ENCODE measurements at places on chromosomes 6 and 20.

DNA sequence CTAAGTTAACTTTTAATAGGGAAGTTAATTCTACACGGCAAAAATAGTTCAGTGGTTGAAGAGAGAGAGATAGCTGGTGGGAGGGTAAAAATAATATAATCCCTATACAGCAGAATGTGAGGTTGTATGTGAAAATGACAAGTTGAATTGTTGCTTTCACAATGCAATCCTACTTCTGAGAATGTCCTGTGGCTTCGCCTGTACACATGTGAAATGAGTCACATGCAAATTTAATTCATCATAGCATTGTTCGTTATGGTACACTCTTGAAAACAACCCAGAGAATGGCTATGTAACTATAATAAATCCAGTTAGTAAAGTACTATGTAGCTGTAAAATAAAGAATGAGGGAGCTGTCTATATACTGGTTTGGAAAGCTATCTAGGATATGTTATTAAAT, 46.0 kb upstream of the HINT3 start:
- DNase-seq: no peak

DNA sequence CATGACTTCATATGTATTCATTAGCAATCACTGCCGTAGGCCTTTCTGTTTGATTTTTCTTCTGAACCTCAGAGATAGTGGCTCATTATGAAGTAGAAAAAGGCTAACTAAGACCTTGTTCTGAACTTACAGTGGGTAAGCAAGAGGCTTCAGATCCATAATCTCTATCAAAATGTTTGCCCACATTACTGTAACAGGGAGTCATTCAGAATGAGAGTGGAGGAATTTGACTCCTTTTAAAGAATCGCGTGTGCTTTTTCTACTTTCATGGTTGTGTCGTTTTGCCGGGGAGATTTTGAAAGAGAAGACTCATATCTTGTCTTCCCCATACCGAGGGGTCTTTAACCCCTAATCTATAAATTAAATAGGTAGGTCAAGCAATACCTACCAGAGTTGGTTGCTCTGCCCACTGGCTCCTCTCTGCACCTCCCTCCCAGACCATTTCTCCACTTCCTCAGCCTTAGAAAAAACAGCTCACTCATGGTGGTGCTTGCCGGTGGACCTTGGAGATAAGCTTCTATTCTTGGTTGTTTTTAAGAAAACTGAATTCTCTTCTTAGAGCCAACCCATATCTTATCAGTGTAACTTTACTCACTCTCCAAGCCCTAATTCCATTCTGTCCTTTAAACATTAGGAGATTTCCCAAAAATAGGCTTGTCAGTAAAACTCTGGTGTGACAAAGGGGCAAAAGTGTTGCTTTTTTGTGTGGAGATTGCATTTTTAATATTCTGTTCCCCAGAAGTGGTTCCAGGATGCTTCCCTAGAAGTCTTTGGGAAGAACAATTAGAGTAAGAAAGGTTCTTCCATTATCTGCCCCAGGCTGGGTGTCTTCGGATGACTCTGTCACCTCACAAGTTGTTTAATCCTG, 56.6 kb downstream of the E2F3 start:
- DNase-seq: no peak

GRCh38 chr6:15147827-15148226, 98.0 kb upstream of the JARID2 start:
- DNase-seq: no peak

DNA sequence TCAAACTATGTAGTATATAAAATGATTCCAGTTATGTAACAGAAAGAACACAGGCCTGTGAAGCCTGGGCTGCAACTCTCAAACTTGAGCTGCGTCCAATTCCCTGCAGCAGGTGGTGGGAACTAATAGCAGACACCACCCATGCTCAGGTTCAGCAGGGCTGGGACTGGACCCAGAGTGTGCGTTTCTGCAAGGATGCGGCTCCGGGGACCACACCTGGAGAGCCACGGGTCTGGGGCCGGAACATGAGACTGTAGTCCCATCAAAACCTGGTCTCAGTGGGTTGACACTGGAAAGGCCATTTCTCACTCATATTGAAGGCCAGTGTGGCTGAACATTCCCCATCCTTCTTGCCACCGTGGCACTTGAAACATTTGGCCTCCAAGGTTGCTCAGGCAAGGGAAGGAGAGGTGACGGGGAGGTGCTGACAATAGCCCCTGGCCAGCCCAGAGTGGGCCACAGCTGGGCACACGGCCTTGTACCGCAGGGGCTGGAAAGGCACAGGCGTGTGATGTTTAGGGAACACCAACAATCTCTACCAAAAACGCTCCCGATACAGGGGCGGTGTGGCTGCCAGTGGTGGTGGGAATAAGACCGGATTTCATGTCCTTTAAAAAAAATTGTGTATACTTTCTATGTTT, 38.0 kb downstream of the FRMD1 start:
- no peak for DNase-seq

DNA sequence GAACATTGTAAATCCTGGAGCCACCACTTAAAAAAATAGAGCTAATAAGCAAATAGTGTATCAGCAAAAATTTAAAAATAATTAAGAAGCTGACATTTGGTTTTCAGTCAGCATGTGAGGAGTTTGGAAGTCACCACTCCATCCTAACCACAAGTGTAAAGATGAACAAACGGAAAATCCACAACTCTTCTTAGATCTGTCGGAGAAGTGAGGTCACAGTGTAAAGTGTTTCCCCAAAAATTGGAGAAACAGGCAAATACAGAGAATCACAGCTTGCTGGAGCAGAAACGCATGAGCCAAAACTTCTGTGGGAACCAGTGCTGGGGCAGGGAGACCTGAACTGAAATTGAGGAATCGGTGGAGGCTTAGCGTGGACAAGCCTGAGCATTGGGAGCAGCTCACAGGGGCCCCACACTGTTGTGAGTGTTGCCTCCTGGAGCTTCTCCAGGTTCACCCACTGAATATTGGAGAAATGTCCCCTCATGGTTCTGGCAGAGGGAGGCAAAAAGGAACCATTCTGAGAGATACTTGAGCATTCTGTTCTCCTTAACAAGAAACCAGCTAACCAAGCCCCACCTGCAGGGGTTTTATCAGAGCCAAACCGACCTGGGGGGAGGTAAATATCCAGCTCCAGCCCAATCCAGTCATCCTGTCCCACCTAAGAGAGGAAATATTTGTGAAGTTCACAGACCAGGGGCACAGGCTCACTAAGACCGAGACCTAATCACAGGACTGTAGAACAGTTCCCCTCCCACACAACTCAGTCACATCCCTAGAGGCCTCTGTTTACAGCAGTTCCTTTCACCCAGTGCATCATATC, 192.0 kb downstream of the ERMARD start:
- DNase-seq: no peak

DNA sequence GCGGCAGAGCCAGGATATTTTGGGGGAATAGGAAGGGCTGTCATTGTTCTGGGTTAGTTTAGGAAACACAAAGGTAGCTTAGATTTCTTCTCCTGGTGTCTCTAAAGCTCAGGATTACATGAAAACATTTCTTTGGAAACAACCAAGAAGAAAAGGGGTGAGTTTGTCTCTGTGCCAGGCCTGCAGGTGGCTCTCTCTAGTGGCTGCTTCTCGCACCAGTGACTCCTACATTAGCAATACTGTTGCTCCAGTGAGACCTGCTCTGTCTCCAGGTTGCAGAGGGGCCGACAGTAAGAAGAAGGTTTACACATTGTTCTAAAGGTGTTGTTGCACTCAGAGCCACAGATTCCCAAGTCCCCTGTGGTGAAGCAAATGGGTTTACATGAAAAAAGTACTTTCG, 104.6 kb upstream of the GLP1R start:
- no peak for DNase-seq

DNA sequence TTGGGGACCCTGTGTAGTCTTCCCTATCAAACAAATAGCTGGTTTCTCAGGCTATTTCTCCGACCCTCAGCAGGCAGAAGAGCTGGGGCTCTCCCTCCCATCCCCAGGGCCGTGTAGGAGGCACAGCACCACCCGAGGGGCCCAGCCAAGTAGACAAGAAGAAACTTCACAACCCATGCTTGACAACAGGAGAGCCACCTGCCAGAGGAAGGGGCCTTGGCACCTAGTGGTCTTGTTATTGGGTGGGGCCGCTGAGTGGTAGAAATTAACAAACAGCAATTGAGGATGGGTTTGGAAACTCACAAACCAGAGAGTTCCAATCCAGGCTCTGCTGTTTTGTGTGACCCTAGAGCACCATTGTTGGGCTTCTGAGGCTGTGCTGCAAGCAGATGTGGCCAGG, 108.5 kb upstream of the CHD6 start:
- no peak for DNase-seq

- DNase-seq: no peak
Observed at GRCh38 chr6:170093276-170093657, 197.6 kb downstream of the DLL1 start.

DNA sequence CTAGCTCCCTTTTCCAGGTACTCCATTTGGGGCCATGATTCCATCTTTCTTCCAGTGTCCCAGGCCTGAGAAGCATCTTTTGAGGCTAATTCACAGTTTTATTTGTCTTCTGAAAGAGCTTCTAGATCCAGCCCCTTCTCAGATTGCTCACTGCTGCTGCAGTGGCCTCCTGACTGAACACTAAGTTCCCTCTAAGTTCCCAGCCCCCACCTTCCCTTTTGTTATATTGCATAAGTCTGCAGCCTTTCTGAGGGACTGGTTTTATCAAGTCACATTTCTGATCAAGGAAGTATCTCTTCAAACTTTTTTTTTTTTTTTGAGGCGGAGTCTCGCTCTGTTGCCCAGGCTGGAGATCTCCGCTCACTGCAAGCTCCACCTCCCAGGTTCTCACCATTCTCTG, 10.7 kb downstream of the MAPRE1 start:
- no peak for DNase-seq

DNA sequence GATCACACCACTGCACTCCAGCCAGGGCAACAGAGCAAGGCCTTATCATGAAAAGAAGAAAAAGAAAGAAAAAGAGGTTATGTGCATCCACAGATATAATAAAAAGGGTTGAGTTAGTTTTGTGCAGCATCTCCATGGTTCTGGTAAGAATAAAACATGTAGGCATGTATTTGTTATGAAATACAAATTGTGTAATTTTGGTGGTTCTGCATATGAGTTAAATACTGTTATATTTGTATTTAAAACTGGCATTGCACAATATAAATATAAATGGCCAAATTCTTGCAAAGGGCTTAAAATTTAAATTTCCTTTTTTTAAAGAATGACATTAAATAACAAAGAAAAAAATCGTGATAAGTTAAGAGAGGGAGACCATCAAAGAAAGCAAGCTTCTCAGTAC, 159.1 kb upstream of the PREP start:
- DNase-seq: no peak

GRCh38 chr6:61538801-61539200, 747.2 kb downstream of the KHDRBS2 start:
- DNase-seq: no peak

DNA sequence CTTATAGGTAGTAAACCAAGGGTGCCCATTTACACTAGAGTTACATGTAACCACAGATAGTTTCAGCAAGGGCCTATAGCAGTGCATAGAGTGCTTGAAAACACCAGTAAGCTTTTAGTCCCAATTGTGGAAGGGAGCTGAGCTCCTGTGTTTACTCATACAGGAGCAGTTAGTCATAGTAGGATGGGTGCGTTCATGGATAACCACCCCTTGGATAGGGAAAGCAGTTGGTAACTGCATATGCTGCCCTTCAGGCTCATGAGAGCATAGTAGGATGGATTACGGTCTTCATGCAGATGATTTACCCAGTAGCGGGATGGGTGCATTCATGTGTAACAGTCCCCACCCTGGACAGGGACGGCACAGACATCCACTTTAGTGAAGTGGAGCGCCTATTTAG, 45.1 kb downstream of the OR2B6 start:
- DNase-seq: no peak

- no peak for DNase-seq
Observed at GRCh38 chr6:79841577-79842375, 105.6 kb downstream of the ELOVL4 start.

- DNase-seq: no peak
Observed at GRCh38 chr6:127404133-127404532, 55.1 kb downstream of the KIAA0408 start.

GRCh38 chr20:24245094-24245493, 224.3 kb upstream of the SYNDIG1 start:
- DNase-seq: no peak

DNA sequence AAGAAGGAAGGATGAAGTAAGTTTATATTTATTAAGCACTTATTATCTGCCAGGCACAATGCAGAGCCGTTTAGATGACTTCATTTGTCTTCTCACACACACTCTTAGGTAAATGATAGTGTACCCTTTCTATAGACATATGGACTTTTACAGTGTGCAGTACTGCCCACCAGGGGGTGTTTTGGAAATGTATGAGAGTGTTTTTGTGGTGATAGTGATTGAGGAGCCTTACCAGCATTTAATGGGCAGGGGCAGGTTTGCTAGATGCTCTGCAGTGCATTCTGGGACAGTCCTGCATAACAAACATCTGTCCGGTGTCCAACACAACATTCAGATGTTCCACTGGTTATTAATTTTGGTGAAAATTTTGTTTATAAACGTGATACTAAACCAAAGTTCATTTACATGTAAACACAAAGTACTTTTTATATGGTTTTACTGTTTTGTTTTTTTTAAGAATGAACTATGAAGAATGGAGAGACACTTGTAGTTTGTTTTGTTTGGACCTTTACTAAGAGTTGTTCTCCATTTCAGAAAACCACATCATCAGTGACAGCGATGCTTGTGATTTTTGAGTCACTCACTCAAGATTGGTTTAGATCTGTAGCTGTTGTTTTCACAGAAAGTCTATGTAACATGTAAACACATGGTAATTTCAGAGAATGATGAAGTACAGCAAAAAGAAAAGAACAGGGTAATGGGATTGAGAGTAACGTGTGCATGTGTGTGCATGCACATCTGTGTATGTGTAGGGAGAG, 19.9 kb downstream of the KCNS1 start:
- no peak for DNase-seq

DNA sequence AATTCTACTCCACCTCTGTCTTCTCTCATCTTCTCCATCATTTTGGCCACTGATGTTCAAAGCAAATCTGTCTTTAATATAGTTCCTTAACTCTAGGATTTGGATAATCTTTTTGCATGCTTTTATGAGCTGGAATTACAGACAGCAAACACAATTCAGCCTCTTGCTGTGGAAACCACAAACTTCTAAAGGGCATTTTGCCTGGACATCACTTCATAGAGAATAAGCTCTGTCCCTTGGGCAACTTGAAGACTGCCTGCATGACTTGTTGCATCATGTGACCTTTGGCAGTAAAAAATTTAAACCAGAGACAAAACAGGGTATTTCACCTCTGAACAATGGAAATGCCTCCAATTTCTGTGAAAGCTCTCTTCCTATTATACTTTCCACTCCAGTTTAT, 74.1 kb upstream of the HDDC2 start:
- DNase-seq: no peak

- DNase-seq: no peak
Observed at GRCh38 chr20:2276015-2276414, 19.8 kb upstream of the TGM3 start.
